ENCODE measurements at places on chromosomes 7 and 10.

- no peak for DNase-seq
Observed at GRCh38 chr7:139913845-139914135, 84.7 kb downstream of the TBXAS1 start.

- DNase-seq, result no peak
Observed at GRCh38 chr7:21448974-21449373, 21.1 kb downstream of the SP4 start.

DNA sequence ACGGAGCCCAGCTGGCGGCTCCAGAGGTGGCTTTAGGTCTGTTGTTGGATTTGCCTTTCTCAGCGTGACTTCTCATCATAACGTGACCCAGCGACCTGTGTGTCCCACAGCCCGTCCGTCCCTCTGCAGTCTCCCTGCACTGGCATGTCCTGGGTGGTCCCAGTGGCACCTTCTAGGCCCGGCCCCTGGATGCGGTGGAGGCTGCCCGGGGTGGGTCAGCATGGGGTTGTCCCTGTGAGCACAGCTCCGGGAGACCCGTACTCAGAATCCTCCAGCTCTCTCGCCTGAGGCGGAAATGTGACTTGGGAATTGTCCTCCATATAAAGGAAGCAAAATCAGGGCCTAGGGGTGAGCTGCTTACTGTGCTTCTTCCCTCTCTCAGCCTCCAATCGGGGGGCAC, 25.6 kb upstream of the AP5Z1 start:
- no peak for DNase-seq

DNA sequence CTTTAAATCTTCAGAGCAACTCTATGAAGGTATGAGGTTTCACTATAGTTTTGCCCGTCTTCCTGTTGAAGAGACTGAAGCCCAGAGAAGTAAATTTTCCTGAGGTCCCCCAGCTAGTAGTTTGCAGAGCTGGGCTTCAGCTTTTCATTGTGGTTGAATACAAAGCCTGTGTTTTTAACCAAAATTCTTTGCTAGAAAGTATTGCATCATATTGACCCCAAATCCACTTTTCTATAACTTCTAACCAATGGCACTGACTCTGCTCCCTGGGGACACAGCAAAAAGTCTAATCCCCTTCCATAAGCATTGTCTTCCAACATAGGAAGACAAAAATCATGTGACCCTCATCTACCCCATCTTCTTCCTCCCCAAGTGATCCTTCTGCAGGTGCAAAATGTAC, 93.0 kb downstream of the KCNMA1 start:
- no peak for DNase-seq

DNA sequence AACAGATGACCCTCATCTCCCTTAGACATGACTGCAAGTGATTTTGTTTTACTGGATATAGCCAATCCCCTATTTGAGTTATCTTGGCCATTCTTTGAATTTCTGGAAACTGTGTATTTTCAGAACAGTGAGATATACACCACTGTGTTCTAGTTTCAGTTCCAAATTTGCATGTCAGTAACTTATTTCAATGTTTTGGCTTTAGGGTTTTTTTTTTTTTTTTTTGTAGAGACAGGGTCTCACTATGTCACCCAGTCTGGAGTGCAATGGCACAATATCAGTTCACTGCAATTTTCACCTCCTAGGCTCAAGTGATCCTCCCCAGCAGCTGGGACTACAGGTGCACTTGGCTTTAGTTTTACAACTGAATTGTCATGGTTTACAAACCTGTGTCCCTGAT, 67.2 kb downstream of the ATAD1 start:
- DNase-seq, result no peak

DNA sequence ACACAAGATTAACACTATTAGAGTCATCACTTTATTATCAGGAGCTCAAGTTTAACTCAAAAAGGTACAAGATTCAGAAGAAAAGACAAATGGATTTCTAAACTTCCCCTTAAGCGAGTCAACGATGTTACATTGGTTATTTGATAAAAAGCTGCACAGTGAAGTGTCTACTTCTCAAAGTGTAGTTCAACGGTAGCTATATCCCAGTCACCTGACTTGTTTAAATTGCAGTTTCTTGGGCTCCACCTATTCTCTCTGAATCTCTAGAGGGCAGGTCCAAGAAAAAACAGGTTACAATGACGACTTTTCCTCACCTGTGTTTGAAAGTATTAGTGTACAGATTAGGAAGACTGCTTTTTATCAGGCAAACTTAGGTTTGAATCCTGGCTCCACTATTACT, 16.6 kb downstream of the MINDY3 start:
- DNase-seq, result no peak

DNA sequence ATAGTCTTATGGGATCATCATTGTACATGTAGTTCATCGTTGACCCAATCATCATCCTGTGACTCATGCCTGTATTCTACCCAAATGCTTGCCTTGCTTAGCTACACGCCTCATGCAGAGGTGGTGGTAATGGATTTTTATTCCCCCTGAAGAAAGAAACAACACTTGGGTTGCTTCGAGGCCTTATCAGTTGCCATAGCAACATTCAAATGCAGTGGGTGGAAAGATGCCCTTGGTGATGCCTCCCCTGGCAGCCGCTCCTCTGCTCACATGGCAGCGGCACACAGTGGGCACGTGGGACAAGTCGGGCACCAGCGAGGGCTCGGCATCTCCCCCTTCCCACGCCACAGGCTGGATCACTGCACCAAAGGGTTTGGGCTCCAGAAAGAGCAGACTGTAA, 54.0 kb upstream of the NMT2 start:
- DNase-seq, result no peak

DNA sequence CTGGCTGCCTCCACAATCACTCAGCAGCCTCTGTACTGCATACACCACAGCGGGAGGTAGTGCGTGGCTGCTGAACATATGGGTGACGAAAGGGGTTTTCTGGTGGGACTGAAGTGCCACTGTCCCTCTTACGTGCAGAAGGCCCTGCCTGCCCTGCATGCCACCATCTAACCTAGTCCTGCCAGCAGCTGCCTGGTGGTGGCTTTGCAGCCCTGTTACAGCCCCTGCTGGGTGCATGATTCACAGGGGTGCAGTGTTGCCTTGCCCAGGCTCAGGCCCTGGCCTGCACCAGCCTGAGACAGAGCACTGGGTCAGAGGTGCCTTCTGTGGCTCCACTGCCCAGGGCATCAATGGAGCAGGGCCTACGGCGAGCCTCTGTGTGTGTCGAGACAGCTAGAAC, 50.1 kb downstream of the SYPL1 start:
- no peak for DNase-seq

DNA sequence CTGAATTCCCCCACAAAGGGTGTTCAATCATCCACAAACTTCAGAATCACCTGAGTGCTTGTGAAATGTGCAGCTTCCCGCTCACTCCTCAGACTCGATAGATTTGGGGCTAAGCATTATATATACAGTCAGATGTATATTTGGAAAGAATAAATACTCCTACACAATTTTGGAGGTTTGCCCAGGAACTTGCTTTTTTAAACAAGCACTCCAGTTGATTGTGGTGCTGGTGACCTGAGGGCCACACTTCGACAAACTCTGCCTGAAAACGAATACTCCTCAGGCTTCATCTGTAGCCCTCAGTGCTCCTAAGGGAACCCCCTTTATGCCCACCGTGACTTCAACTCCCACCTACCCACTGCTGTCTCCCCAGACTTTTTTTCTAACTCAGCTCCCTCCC, 211.6 kb downstream of the INHBA start:
- no peak for DNase-seq

DNA sequence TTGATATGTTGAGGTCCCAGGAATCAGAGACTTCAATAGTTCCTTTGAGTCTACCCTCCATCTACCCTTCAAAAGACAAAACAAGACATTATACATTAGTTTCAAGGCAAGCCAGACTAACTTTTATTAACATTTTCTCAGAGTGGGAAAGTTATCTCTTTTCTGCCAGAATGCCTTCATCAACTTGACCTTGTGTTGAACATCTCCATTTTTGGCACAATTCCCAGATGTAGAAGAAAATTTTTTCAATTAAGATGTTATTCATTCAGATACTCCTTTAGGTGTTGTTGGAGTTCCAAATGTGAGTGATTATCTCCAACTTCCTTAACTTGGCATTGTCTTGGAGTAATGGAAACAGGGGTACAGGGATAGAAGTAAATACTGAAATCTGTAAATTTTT, 59.1 kb downstream of the NRF1 start:
- DNase-seq, result no peak

DNA sequence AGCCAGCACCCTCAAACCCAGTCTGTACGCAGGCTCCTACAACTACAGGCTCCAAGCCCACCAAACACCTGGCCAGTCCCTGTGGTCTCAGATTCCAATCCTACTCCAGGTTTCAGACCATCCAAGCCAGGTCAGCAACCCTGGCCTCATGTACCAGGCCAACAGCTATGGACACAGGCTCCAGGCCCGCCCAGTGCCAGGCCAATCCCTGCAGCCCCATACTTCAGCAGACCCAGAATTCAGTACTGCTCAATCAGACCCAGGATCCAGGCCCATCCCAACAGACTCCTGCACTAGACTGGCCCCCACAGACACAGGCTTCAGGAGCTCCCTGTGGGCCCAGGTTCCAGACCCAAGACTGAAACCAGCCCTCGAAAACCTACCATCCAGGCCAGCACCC, 32.3 kb downstream of the HPSE2 start:
- DNase-seq, result no peak

- DNase-seq, result no peak
Observed at GRCh38 chr7:2968616-2969397, 74.9 kb downstream of the CARD11 start.

- DNase-seq, result no peak
Observed at GRCh38 chr7:134009314-134010110, 117.6 kb upstream of the LRGUK start.

GRCh38 chr7:152667958-152668357, 8.0 kb downstream of the XRCC2 start:
- no peak for DNase-seq

DNA sequence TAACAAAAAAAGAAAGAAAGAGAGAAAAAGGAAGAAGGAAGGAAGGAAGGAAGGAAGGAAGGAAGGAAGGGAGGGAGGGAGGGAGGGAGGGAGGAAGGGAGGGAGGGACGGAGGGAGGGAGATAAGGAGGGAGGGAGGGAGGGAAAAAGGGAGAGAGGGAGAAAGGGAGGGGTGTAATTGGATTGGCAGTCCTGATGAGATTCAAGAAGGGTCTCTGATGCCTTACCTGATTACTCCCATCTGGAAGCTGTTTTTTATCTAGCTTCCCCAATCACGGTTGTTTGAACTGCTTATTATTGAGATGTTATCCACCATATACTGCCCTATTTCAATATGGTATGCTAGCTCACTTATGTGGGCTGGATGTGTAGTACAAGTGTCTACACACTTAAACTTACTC, 27.3 kb downstream of the GNG11 start:
- DNase-seq, result no peak

All from activated gamma-delta T cell treated with anti-CD3 and anti-CD28 coated beads, Interleukin-2, amount 50 U/mL, for 16 hours (primary cell).